ENCODE measurements at places on chromosomes 4 and X.

GRCh38 chr4:72320223-72320948 lies 248.6 kb downstream of the ADAMTS3 start:
- no peak for DNase-seq

GRCh38 chr4:162878096-162878495 lies 288.6 kb downstream of the NAF1 start:
- DNase-seq, result no peak

- no peak for DNase-seq
These were observed 586.6 kb downstream of the RAPGEF2 start for GRCh38 chr4:159689526-159689925.

- DNase-seq, result no peak
These were observed 10.0 kb downstream of the SH3BP2 start for GRCh38 chr4:2802618-2803531.

- DNase-seq, result no peak
These were observed 340.9 kb upstream of the CTSO start for GRCh38 chr4:156294577-156294976.

GRCh38 chr4:138035781-138036258 lies 206.3 kb downstream of the SLC7A11 start:
- no peak for DNase-seq

GRCh38 chrX:828411-828959 lies 197.9 kb downstream of the SHOX start:
- no peak for DNase-seq

DNA sequence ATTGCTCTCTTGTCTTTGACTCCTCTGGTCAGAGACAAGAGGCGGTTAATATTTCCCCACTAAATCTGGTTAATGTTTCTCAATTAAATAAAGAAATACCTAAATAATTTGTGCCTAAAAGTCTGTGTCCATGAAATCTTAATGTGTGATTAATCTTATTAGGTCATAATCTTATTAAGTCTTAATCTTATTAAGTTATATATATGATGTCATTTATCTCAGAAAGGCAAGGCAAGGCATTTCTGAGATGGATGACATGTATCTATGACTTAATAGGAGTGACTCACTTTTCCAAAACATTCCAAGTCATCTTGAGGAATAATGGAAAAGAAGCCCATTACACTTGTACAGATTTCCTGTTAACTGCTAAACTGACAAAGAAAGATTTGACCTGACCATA lies 74.7 kb downstream of the TRAM1L1 start:
- DNase-seq, result no peak

DNA sequence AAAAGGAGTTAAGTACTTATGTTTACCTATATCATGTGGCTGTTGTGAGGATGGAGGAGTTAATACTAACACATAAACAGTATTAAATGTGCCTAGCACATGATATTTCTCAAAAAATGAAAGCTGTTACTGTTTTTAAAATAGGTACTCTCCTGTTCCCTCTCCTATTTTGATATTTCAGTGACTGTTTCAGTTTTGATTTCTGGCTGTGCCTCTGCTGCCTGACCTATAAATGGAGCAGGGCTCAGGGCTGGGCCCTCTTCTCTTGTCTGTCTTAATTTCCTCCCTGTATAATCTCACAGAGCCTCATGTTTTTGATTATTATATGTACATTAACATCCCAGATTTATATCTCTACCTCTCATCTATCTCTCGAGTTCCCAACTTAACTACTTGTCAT lies 93.3 kb downstream of the UGT8 start:
- no peak for DNase-seq

DNA sequence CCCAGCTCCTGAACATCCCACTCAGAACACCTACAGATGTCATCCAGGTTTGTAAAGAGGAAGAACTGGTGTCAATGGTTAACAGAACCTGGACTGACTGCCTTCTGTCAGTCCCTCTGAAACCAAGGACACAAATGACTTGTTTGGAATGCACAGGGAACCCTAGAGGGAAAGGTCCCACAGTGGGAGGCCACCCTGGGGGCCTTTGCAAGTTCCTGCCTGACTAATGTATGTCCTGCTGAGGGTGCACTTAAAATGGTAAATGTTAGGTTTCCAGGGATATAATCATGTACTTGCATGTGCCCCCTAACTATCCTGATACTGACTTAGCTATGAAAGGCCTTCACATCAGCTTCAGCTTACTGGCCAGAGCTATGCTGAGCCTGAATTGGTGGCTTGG lies 15.0 kb upstream of the XAGE2 start:
- no peak for DNase-seq

DNA sequence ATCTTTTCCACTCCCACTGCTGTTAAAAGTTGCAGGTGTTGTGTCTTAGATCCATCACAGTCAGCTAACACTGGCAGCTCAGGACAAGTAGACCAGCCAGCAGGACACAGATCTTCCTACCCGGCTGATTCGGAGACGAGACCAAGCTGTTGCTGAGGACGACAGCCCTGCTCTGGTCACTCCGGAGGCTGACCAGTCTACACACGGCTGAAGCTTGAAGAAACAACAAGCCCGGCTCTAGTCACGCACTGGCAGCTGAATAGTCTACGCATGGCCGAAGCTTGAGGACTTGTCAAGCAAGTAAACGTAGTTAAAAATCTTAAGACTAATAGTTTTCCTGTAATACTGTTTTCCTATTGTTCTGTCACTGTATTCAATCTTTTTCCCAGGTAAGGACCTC lies 1.8 kb downstream of the ACOX3 start:
- DNase-seq, result no peak

DNA sequence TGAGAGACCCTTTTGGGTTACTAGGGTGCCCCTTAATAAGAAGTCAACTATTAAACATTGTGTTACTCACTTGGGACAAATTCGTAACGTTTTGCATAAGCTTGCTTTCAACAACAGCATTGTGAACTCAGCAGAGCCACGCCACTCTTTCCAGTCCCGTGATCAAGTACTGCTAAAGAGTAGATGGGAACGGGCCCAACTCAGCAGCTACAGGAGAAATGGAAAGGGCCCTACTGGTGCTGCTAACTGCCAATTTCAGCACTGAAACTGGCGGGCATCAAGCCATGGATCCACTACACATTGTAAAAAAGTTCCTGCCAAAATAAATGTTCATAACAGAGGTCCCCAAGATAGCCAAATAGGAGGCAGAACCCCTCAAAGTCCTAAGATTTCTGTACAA lies 19.0 kb upstream of the DHX15 start:
- no peak for DNase-seq

GRCh38 chr4:159290321-159291030 lies 187.6 kb downstream of the RAPGEF2 start:
- no peak for DNase-seq

GRCh38 chr4:142500966-142501365 lies 345.1 kb downstream of the INPP4B start:
- DNase-seq, result no peak

DNA sequence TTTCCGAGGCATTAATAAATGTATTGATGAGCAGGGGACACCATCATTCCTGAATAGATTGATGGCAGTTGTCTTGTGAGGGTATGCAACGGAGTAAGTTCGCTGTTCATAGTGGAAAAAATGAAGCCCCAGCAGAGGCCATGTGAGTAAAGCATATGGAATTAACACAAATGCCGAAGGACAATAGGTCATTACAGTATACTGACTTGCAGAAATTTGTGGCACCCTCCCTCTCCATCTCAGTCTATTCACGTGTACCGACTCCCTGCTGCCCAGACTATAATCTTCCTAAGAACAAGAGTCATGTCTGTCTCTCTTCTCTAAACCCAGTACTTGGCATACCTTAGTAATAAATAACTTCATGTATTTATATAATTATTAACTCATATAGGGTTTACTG lies 47.1 kb upstream of the PCDH10 start:
- DNase-seq, result no peak

- no peak for DNase-seq
These were observed 54.6 kb upstream of the PARM1 start for GRCh38 chr4:74878323-74878722.

Measured in activated CD8-positive, alpha-beta T cell treated with anti-CD3 and anti-CD28 coated beads for 36 hours (primary cell).